ENCODE measurements at places on chromosomes 3 and 15. TPM values are rescaled to one million over a fixed set of nuclear protein-coding genes. Genes with fewer than 3 reads are reported as not detected.

Gene VEPH1
- 55.6 TPM for total RNA-seq

Gene RTF1
- 36.0 TPM for total RNA-seq

Gene PCOLCE2
- 124 TPM for total RNA-seq

Gene ABHD2
- total RNA-seq, result 169 TPM

Gene SCAANT1
- not detected for total RNA-seq
